ENCODE measurements at places on chromosomes 13 and 19.
A peak's percentile ranks its signal among the peaks of the same experiment; 100 is the strongest.

- DNase-seq: peak; percentile 60
These were observed 903.1 kb downstream of the SLITRK6 start for GRCh38 chr13:84896128-84896527.

DNA sequence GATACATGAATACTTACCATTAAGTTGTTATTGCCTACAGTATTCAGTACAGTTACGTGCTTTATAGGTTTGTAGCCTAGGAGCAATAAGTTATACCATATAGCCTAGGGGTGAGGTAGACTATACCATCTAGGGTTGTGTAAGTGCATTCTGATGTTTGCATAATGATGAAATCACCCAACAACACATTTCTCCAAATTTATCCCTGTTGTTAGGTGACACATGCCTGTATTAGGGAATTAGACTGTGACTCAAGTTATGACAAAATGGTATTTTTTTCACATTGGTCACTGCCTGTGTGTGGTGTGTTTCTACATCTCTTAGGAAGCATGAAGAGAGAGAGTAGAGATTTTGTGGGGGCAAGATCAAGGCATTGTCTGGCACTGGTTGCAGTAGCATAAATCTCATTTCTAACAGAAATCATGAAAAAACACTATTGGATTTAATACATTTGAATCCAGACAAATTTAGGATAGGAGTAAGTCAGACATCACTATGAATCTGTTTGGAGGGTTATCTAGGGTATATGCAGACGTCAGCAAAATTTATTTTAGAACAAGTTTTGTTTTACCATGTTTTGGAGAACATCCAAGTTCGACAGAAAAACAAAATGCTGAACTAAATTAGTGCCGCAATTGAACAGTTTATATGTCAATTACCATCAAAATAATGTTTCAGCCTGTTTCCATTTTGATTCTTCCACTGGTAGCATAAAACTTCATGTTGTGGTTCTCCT is 332.1 kb downstream of the LMO7 start:
- DNase-seq: peak; percentile 75

DNA sequence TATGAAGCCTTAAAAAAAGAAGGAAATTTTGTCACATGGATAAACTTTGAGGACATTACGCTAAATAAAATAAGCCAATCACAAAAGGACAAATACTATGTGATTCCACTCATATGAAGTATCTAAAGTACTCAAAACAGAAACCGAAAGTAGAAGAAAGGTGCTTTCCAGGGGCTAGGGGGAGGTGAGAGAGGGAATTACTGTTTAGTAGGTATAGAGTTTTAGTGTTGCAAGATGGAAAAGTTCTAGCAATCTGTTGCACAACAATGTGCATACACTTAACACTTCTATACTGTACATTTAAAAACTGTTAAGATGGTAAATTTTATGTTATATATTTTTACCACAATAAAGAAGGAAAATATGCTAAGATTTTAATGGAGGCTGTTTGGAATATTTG is 83.0 kb downstream of the POLR1D start:
- DNase-seq: no peak

- DNase-seq: no peak
These were observed 60.8 kb downstream of the CCNA1 start for GRCh38 chr13:36493046-36493445.

DNA sequence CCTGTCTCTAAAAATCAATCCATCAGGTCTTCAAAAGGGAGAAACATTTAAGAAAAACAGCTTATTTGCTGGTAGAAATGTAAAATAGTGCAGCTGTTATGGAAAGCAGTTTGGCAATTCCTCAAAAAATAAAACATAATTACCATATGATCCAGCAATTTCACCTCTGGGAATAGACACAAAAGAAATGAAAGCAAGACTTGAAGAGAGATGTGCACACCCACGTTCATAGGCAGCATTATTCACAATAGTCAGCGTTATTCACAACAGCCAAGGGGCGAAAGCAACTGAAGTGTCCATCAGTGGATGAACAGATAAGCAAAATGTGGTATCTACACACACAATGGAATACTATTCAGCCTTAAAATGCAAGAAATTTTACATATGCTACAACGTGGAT is 45.1 kb upstream of the DOCK9 start:
- no peak for DNase-seq

DNA sequence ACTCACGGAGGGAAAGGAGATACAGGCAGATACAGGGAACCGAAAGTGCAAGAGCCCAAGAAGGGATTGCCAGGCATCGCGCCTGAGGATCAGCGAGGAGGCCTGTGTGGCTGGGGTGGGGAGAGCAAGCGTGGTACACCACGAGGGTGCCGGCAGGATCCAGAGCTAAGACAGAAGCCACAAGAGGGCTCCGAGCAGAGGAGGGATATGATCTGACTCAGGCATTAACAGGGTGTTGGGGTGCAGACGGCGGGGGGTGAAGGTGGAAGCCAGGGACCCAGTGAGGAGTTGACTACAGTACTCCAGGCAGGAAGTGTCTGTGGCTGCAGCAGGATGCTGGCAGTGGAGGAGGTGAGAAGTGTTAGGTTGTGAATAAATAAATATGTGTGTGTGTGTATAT is 5.4 kb upstream of the PPP1R37 start:
- DNase-seq: no peak

GRCh38 chr13:79803989-79804388 is 323.0 kb downstream of the NDFIP2 start:
- no peak for DNase-seq

- no peak for DNase-seq
These were observed 2.4 kb upstream of the IFNL4 start for GRCh38 chr19:39251081-39251480.

DNA sequence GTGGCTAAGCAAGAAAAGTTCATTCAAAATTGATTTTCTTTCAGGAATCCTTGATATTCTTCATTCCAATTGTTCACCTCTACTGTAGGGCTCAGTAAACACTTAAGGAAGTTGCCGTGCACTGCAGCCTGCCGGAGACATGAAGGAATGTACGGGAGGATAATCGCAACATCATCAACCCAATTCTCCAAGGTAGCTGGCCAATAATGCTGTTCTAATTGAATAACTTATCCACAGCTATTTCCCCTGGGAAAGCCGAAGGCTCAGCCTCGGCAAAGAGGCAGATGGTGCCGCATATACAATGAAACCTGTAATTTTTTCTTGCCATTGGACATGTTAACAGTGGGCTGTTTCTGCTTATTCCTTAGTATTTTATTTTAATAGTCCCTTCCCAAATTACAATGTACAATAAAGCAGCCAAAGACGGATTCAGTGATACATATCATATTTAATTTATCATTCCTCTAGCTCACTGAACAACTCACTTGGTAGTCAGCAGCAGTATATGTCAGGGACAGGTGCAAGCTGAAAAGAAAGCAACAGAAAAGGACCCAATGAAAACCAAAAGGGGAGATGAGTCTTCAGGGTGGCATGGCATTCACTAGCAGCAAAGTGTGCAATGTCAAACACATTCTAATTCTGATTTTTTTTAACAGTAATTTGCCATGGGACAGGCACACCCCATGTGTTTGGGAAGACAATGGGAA is 420.5 kb upstream of the KLF12 start:
- DNase-seq: no peak

DNA sequence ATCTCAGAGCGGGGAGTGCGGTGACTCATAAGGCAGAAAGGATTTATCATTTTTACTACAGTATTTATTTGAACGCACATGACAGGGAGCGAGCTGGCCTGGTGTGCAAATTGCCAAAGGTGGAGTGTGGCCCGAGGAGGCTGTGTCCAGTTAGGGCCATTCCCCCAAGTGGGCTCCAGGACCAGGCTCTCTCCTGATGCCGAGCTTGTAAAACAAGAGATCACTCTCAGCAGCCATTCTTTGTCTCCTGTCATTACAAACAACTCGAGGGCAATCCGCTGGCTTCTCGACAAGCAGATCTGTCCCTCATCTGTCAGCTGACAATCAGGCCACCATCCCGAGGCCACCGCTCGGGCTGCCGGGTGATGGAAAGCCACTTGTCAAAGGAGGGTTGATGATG is 418.9 kb downstream of the ZNF536 start:
- no peak for DNase-seq

DNA sequence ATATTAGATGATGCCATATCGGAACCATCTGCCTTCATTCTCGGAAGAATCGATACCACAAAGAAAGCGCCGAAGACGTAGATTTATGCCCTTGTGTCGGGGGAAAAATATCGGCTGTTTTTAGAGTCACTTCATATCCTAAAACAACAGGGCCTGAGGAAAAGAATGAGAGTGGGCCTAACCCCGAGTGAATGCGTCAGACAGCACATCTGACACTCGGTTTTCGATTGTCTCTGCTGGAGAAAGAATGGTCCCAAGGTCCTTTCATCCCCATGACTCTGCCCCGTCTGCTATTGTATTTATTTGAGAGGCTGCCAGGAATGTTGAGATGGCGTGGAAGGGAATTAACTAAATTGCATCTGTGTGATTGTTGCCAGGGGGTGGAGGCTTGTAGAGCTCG is 46.1 kb downstream of the CHST8 start:
- DNase-seq: no peak

GRCh38 chr19:46668662-46669061 is 7.7 kb upstream of the DACT3 start:
- no peak for DNase-seq

GRCh38 chr13:42221121-42221765 is 50.7 kb upstream of the AKAP11 start:
- no peak for DNase-seq

- DNase-seq: no peak
These were observed 110.2 kb downstream of the TEX26 start for GRCh38 chr13:31042481-31043165.

DNA sequence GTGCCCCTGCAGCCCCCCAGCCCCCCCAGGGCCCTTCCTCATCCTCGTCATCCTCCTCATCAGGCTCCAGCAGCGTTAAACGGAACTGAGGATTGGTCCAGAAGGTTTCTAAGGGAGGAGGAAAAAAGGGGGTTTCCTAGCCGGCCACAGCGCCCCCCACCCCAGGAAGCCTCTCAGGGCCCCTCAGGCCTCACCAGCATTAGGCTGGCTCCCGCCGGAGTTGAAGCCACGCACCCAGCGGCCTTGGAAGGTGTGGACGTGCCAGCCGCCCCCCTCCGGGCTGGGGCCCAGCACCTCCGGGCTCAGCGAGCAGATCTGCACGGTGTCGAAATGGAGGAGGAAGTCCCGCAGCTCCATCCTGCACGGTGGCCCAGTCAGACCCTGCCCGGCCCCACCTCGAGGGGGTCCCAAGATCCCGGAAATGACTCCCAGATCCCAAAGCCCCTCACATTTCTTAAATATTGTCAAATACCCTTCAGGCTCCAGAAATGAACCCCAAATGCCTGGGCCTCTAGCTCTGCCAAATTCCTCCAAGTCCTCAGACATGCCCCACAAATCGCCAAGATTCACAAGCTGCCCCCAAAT is 6.9 kb downstream of the CAPN12 start:
- peak; percentile 0 for DNase-seq

DNA sequence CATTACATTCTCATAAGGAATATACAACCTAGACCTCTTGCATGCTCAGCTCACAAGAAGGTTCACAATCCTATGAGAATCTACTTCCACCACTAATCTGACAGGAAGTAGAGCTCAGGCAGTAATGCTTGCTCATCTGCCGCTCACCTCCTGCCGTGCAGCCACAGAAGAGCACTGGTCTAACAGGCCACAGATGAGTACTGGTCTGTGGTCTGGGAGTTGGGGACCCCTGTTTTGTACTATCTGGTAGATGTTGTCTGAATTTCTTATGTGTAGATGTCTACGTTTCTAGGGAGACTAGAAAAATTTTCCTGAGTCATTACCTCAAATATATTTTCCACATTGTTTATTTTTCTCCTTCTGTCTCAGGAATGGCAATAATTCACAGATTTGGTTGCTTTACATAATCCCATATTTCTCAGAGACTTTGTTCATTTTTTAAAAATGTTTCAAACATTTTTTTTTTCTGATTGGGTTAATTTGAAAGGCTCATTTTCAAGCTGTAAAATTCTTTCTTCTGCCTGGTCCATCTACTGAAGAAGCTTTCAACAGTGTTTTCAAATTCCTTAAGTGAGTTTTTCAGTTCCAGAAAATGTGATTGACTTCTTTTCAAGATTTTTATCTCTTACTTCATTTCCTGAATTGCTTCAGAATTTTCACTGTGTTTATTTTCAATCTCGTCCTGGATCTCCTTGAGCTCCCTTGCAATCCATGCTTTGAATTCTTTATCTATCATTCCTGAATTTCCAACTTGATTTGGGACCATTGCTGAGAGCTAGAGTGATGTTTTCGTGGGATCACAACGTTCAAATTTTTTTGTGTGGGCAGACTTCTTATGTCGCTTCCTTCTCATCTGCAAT is 1322.2 kb downstream of the PCDH9 start:
- DNase-seq: peak; percentile 67

DNA sequence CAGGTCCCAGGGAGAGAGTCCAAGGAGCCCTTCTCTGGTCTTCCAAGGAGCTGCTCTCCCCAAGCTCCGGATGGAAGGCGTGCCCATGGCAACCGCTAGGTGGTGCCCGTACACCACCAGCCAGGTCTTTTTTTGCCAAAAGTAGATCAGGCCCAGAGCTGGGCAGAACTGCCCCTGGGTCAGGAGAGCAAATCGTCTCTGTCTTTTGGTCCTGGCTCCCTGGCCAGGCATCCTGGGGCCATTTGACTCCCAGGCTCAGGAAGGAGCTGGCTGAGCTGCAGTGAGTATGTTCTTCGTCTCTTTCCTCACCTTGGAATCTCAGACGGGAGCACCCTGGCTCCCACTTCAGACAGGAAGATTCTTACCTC is 24.6 kb upstream of the BCL3 start:
- DNase-seq: peak; percentile 77

DNA sequence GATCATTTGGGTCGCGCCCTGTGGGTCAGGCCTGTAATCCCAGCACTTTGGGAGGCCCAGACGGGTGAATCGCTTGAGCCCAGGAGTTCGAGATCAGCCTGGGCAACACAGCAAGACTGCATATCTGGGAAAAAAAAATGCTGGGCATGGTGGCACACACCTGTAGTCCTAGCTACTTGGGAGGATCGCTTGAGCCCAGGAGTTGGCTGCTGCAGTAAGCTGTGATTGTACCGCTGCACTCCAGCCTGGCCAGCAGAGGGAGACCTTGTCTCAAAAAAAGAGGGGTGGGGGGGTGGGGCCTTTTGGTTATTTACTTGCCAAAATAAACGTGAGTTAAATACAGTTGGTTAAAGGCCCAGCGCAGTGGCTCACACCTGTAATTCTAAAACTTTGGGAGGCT is 9.8 kb upstream of the ZNF544 start:
- DNase-seq: no peak

DNA sequence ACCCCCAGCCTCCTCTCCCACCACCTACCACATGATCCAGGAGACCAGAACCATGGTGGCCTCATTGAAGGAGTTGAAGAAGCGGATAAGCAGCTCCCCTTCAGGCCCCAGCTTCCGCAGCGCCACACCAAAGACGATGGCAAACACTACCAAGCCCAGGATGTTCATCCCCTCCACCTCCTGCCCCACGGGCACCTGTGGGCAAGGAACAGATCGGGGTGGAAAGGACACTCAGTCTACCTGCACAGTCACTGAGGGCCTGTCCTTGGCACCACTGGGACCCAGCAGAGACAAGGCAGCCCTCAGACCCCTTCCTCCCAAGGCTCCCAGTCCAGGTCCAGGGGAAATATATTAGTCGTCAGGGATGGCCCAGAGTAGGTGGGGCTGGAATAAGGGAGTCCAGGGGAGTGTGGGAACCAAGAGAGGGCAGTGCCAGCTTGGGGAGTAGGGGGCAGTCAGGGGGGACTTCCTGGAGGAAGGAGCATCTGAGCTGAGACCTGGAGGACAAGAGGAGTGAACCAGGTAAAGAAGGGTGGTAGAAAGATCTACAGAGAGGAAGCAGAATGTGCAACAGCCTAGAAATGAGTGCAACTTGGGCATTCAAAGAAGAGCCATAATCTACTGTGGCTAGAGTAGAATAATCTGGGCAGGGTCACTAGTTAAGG is 5.9 kb downstream of the SLC1A5 start:
- DNase-seq: no peak

Data from fibroblast of skin of back (primary cell).